ENCODE measurements at places on chromosomes 11 and 22.

DNA sequence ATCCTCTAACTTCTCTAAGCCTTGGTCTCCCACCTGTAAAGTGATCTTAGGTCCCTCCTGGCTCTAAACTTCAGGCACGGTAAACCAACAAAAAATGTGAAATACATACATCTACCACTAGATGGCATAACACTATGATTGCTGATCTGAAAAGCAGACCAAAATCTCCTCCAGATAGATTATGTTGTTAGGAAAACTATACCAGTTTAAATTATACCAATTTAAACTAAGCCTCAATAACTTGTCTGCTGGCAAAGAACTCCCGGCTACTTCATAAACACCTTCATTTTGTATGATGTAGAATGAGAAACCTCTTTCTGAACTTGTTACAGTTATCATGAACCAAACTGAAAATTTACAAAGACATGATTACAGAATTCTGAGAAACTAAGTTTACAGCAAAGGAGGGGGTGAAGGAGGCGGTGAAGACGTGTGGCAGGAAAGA is 85.9 kb downstream of the SBF2 start:
- peak; percentile 11 for DNase-seq

DNA sequence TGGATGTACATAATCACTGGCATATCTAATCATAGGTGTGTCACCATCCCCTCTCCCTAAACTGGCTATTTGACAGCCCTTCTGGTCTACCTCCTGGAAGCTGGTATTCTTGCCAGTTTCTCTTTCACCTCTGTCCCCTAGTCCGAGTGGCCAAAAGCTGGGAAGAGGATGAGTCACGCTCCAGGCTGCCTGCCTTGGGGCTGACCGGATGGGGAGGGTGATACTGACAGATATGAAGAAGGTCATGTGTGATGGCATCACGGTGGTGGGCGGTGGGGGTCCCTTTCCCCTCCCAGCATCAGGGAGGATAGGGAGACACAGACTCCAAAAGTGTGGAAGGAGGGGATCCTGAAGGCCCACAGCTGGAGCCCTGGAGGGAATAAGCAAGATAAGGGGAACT is 4.8 kb downstream of the OAF start:
- DNase-seq = no peak

DNA sequence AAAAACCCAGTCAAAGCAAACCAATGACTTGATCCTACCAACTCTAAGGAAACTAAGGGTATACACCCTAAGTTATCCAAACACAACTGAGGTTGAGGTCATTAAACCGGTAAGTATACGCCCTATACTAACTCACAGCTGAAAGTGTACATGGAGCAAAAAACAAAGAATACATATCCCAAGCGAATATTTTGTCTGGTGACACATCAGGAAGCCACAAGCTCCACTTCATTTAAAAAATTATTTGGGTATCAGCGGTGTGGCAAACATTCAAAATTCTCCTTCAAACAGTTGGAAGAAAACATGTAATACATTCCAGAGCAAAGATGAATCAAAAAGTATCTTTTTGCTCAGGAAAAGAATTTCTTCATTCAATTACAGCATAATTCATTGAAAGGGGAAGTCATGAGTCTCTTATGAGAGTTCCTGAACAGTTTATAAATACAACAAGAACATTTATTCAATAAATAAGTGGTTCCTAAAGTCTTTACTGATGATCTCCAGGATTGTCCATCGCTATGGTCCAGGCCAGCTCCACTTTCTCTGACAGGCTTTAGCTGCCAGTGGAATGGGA is 4.5 kb upstream of the JAML start:
- DNase-seq = no peak

DNA sequence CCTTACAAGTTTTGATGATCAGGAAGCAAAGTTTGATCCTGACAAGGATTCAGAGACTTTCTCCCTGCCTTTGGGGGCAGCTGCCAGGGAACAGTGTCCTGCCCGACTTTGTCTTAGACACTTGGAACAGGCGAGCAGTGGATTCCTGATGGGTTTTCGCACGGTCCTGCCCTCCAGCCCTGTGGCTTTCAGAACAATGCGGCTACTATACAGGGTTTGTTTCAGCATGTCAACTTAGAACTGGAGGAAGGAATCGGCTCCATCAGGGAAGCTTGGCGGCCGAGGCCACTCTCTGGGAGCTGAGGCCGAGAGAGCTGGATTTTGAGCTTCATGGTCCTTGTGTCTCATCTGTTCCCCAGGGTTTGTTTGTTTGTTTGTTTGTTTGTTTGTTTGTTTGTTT is 11.5 kb downstream of the ANO1 start:
- no peak for DNase-seq

GRCh38 chr22:45296628-45297297 is 12.0 kb downstream of the UPK3A start:
- no peak for DNase-seq

DNA sequence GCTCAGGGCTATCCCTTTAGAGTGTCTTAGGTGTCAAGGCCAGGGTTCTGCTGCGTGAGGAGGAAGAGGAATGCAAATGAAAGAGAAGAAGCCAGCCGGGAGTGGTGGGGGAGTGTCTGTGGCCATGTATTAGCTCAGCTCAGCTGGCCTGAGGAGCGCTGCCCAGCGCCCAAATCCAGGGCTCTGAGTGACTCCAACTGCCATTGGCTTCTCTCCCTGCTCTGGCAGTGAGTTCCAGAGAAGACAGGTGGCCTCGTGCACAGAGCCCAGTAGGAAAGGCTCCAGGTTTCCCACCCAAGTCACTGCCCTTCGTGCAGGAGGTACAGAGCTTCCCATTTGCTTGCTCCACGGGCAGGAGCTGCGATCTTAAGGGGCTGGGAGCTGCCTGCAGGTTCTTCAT is 302.0 kb downstream of the KIRREL3 start:
- DNase-seq = no peak

DNA sequence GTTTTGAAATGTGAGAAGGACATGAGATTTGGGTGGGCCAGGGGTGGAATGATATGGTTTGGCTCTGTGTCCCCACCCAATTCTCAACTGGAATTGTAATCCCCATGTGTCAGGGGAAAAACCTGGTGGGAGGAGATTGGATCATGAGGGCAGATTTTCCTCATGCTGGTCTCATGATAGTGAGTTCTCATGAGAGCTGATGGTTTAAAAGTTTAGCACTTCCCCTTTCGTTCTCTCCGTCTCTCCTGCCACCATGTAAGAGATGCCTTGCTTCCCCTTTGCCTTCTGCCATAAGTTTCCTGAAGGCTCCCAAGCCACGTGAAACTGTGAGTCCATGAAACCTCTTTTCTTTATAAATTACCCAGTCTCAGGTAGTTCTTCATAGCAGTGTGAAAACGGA is 113.5 kb downstream of the FCHSD2 start:
- DNase-seq = peak; percentile 23

DNA sequence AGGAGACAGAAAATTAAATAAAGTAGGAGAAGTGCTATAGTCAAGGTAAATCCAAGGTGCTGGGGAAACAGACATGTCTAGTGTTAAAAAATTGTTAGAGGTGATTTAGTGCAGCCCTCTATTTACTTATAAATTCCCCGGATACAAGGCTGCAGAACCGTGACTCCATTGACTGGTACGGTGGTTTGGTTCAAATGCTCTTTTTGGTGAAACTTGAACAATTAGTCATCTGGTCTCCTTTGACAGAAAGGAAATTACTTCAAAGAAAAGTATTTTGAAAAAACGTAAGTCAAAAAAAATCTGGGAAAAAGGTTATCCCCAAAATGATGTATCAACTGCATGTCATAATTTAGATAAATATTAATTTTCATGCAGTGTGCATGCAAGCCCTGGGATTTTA is 399.2 kb downstream of the CNTN5 start:
- DNase-seq = no peak

- DNase-seq = peak; percentile 88
Measured at GRCh38 chr22:36239401-36240171, at the start of gene APOL2. Gene APOL2, minus strand, starts transcription at chr22:36239527. Its CDS starts 6,365 bp downstream, at chr22:36233162.

DNA sequence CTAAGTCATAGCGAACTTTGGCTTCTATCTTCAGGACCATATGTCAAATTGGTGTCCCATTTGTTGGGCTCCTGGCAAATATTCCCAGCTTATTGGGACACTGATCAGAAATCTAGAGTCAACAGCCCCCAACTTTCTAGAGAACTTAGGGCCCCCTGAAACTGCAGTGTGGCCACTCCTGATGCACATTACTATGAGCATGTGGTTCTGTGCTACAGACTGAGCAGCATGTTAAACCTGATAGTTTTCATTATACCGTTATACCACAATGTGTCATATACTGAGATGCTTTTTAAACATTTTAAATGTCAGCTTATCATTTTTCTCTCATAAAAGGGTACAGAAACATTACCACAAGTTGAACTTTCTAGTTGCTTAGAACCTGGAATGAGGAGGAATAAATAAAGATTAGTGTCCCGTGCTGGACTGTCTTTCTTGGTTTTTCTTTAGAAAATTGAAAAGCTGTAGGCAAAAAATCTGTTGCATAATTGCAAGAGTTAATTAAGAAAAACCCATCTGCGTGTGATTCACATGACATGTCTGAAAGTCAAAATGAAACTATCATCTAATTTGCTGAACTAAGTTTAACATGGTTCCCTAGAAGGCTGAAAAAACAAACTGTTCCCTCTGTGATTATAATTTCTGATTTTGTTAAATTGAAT is 16.4 kb upstream of the CTSC start:
- DNase-seq = no peak

DNA sequence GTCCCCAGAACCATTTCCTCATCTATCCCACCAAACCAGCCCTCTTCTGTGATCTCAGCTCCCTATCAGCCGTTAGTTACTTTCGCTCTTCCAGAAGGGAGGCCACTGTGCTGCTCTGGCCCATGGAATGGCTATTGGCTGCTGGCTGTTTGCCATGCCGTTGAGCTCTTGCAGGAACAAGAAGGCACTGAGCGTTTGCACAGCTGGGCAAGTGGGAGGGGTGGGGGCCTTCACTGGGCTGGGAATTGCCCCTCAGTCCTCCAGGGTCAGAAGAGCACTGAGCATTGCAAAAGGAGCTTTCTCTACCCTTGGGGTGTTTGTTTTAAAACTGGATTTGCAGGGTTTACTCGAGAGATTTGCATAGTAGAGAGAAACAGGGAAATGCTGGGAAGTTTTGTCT is 129.0 kb upstream of the PARVA start:
- no peak for DNase-seq

DNA sequence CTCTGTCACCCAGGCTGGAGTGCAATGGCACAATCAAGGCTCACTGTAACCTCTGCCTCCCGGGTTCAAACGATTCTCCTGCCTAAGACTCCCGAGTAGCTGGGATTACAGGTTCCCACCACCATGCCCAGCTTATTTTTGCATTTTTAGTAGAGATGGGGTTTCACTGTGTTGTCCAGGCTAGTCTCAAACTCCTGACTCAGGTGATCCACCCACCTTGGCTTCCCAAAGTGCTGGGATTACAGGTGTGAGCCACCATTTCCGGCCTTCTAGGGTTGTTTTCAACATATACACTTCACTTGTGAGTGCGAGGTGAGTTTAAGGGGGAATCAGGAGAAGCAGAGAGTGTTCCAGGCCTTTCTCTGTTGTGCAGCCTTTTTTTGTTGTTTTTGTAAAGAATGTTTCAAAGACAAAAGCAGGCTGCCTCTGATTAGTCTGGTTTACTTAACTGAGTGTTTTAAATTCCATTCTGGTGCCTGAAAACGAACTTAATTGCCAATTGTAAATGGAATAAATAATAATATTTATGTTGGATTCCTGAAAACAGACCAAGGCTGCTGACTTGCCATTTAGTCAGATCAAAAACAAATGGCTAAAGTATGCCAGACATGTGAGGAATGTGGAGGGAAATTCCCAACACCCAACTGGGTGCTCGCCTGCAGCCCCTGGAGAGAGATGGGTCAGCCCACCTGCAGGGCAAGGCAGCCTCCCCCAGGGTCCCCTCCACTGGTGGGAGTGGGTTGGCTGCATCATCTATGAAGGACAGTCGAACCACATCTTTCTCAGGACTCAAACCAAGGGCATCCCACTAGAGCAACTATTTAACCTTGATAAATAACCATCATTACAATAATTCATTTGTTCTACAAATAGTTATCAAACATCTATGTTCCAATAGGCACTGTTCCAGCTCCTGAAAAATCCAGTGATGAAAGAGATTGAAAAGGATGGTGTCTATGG is 4.6 kb upstream of the RANGAP1 start:
- no peak for DNase-seq

GRCh38 chr11:132744771-132745170 is 787.5 kb downstream of the OPCML start:
- no peak for DNase-seq

DNA sequence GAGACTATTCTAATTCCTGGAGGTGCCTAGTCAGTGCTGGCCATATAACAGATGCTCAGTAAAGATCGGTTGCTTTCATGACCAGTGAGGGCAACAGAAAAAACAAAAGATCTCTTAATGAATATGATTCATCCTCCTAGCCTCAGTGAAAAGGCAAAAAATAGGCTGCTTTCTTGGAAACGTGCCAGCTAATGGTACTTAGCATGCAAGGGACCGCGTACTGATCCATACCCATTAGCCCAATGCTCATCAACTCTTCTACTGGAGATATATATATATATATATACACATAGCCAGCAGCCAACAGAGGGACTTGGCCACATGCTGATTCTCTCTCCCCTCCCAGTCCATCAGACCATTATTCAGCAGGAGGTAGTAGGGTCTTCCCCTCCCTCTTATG is 320.4 kb downstream of the KIRREL3 start:
- no peak for DNase-seq

DNA sequence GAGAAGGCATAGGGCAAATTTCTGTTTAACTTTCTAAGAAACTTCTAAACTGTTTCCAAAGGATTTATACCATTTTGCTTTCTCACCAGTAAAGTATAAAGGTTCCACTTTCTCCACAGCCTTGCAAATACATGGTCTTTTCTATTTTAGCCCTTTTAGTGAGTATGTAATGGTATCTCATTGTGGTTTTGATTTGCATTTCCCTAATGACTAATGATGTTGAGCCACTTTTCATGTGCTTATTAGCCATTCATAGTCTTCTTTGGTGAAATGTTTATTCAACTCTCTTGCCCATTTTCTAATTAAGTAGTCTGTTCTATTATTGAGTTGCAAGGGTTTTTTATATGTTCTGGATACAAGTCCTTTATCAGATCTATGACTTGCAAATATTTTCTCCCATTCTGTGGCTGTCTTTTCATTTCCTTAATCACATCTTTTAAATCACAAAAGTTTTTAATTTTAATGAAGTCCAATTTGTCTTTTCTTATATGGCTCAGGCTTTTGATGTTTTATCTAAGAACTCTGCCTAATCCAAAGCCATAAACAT is 83.8 kb upstream of the KCNQ1OT1 start:
- DNase-seq = no peak

Data from hematopoietic multipotent progenitor cell (in vitro differentiated cells).